HL-60 (cell line): ENCODE measurements at places on chromosomes 1 and 21.

GRCh38 chr1:74767490-74767889 is 34.5 kb downstream of the TYW3 start:
- no peak for DNase-seq

DNA sequence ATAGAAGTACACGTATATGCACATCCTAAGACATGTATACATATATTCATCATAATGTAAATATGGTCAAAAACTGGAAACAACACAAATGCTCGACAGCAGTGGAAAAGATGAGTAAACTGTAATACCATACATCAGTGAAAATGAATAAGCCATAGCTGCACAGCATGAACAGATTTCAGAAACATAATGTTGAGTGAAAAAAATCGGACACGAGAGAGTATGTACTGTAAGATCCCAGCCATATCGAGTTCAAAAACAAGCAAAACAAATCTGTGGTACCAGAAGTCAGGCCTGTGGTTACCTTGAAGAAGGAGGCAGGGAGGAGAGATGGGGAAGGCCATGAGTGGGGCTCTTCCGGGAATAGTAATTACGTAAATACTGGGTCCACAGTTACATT is 90.4 kb downstream of the GLIS1 start:
- DNase-seq: no peak

DNA sequence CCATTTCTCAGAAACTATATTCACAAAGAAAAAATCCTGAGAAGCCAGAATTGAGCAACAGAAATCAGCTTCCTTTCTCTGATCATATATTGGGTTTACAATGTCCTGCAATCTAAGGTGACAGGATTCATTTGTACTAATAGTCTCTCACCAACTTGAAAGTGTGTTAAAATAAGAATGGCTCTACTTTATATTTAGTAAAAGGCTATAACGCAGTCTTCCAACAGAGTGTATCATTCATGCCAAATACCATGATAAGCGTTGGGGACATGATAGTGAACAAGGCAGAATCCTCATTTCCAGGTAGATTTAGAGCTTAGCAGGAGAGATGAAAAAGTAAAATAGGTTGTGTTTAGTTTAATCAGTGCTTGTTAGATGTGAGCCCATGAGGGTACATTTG is 519.2 kb upstream of the ZRANB2 start:
- no peak for DNase-seq

DNA sequence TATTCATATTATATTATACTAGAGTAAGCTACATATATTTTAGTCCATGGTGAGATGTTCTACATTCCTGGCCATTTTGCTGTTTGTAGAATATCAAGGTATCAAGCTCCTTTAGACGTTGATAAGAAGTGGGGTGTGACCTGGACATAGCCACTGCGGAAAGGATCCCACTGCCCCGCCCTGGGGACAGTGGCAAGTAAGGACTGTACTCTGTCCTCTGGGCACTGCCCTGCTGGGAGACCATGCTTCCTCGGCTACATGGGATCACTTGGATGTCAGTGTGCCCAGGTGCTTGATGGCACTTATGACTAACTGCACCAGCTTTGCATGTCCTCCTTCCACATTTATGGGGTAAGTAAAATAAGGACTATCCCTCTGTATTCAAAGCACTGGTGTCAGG is 46.3 kb upstream of the NTPCR start:
- DNase-seq: no peak

GRCh38 chr1:233879841-233880240 is 24.6 kb upstream of the SLC35F3 start:
- no peak for DNase-seq

DNA sequence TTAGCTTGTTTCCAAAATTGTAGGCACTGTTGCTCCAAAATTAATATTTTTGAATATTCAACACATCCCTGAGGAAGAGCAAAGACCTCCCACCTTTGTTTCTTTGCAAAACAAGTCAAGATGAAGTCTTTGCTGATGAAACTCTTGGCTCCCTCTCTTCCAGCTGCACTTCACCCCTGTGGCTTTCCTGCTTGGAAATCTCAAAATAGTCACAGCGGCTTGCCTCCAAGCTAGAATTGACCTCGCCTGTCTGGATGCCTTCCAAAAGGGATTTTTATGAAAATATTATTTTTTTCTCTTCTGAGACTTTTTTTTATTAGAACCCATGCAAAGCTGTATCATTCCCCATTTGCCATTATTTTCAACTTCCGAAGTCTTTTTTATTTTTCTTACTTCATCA is 71.1 kb upstream of the MROH9 start:
- DNase-seq: no peak

GRCh38 chr1:17369466-17369865 is 2.5 kb upstream of the PADI6 start:
- no peak for DNase-seq
